ENCODE measurements at places on chromosomes 2 and 18. TPM values are rescaled to one million over a fixed set of nuclear protein-coding genes. Genes with fewer than 3 reads are reported as not detected.
A peak's percentile ranks its signal among the peaks of the same experiment; 100 is the strongest.

INSIG2 gene
- total RNA-seq = 22.3 TPM

INPP5D gene
- 14.3 TPM for total RNA-seq

MTERF4 gene
- total RNA-seq = 41.8 TPM

GRCh38 chr2:40654346-40654745, 202.5 kb upstream of the SLC8A1 start:
- no peaks in the 10 kb centered on the region for H3K36me3 ChIP-seq
- no peak for DNase-seq
- no peak overlapping the region for H3K4me3 ChIP-seq
- no peaks in the 10 kb centered on the region for H3K4me1 ChIP-seq
- no peak overlapping the region for H3K27ac ChIP-seq
- no peaks in the 10 kb centered on the region for H3K27me3 ChIP-seq

DNA sequence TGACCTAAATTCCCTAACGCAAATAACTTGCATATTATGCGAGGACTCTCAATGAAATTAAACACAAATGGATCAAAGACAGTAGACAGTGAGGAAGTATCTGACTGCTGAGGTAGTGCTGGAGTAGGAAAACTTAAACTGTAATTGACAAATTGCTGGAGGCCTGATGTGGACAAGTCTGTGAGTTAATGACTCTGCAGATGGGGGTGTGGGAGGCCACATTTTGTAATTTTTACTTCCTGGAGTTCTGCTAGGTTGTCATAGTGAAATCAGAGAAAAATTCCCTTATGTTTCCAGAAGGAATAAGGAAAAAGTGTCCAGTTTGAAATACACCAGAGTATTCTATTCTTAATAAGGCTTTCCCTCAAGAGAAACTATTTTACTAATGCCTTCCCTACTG, 333.0 kb upstream of the CNTNAP5 start:
- H3K27me3 ChIP-seq = no peaks in the 10 kb centered on the region
- H3K4me1 ChIP-seq = peaks cover 5% of the 10 kb centered on the region
- H3K36me3 ChIP-seq = no peaks in the 10 kb centered on the region
- H3K4me3 ChIP-seq = no peak overlapping the region

DNA sequence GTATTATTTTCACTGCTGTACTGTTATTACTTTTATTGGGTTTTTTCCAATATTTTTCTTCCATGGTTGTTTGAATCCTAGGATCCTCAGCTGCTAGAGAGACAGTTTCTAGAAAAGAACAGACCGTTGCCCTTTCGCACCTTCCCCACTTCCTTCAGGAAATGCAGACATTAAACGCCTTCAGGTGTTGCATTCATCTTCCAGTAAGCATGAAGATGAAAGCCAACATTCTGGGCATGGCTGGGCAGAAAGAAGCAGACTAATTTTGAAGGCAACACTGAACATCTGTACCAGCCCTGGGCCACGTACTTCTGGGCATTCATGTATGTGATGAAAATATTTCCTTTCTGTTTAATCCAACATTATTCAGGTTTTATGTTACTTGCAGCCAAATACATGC, 51.0 kb downstream of the AKAIN1 start:
- H3K27me3 ChIP-seq = no peaks in the 10 kb centered on the region
- no peak overlapping the region for H3K4me3 ChIP-seq
- H3K4me1 ChIP-seq = no peaks in the 10 kb centered on the region
- no peaks in the 10 kb centered on the region for H3K36me3 ChIP-seq

DNA sequence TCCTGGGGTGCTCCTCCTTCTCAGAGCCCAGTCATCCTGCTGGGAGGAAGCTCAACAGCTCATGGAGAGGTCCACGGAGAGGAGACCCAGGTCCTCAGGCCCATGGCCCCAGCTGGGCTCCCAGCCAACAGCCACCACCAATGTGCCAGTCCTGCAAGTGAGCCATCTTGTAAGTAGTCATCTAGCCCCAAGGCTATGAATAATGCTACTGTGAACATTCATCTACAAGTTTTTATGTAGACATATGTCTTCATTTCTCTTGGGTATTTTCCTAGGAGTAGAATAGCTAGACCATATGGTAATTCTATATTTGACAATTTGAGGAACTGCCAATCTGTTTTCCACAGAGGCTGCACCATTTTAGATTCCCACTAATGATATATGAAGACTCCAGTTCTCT, 166.1 kb downstream of the MTCL1 start:
- H3K27me3 ChIP-seq = no peaks in the 10 kb centered on the region
- H3K4me1 ChIP-seq = no peaks in the 10 kb centered on the region
- H3K4me3 ChIP-seq = no peak overlapping the region
- H3K27ac ChIP-seq = no peak overlapping the region

- DNase-seq = no peak
- H3K36me3 ChIP-seq = no peaks in the 10 kb centered on the region
- no peak overlapping the region for H3K27ac ChIP-seq
- no peak overlapping the region for H3K4me3 ChIP-seq
These were observed 14.4 kb downstream of the INHBB start for GRCh38 chr2:120360307-120360855.

DNA sequence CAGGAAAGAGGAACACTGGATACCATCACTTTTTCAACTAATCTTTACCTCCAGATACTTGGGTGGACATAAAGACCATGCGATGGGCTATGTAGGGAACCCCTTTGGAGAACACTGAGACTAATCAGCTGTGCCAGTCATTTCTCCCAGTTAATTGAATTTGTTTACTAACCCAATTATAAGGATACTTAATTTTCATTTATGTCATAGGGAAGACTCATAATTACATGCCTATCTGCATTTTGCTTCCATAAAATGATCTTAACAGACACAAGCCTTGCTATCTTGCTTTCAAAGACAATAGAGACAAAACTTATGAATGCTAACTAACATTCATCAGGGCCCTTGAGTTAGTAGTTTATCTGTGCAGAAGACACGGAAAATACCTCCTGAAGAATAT, 68.9 kb upstream of the CAVIN2 start:
- H3K27ac ChIP-seq = no peak overlapping the region
- H3K27me3 ChIP-seq = no peaks in the 10 kb centered on the region
- H3K36me3 ChIP-seq = no peaks in the 10 kb centered on the region
- no peak for DNase-seq

DNA sequence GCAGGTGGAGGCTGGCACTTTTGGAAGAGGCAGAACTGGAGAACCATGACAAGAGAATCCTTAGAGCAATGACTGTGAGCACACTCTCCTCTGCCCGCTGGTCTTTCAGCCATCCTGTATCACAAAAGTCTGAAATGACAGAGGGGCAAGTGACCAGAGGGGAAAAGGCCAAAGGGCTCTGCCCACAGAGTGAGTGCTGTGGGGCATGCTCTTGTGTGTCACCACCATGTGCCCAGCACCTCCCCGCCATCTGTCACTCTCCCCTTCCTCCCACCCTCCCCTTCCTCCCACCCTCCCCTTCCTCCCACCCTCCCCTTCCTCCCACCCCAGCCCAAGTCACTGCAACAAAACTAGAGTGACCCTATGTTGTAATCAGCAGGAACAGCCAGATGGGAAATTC, 31.9 kb downstream of the DAW1 start:
- no peaks in the 10 kb centered on the region for H3K27me3 ChIP-seq
- no peak for DNase-seq
- H3K36me3 ChIP-seq = no peaks in the 10 kb centered on the region
- no peak overlapping the region for H3K27ac ChIP-seq

DNA sequence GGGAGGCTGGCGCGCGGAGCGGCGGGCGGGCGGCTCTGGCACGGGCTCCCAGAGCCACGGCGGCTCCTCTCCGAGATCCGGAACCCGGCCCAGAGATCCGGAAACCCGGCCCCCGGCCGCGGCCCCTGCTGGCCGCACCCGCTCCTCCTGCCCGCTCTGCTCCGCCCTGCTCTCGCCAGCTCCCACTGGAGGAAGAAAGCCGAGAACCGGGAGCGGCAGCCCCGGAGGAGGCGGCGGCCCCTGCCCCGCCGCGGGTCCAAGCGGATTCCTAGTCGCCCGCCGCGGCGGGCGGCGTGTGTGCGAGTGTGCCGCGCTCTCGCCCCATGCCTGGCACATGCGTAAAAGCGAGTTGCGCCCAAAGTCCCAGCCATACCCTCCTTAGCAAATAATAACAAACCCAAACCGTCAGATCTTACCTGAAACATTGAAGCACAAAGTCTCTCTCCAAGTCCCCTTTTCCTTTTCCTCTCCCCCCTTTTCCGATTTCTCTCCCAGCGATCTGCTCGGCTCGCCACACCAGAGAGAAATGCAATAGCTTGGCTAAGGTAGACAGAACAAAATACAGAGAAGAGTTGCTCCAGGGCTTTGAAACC, 108.7 kb upstream of the KCTD1 start:
- H3K4me1 ChIP-seq = peaks cover 7% of the 10 kb centered on the region
- DNase-seq = peak; percentile 91
- H3K27me3 ChIP-seq = no peaks in the 10 kb centered on the region
- H3K27ac ChIP-seq = peak overlapping the region; percentile 85
- H3K4me3 ChIP-seq = peak overlapping the region; percentile 75

DNA sequence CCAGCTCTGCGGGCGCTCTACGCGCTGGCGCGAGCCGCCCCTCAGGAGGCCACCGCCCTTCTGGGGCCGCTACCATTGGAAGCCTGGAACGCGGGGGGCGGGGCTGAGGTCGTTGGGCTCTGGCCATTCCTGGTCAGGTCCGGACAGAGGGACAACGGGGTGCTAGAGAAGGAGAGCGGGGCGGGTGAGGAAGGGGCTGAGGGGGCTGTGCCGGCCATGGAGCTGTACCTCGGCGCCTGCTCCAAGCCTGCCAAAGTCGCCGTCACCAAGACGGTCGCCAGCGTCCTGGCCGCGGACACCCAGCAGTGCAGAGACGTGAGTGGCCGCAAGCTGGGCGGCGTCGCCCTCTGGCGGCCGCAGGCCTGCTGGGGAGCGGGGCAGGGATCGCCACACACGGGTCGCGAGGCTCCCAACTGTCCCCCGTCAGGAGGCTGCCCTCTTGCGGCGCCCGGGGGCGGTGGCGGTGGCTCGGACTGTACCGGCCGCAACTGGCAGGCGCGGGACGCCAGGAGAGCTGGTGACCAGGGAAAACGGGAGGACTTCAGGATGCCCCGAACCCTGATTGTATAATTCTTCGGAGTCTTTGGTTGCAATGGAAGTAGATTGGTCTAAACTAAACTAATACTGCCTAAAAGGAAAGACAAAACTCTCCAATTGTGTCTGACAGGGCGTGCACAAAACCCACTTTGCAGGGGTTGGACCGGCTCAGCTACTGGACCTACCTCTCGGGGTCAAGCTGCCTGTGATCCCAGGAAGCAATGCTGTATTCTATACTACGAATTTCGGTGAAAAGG, at the start of gene FSIP2:
TSS of gene FSIP2 (plus strand) at position 126 of the 794 bp plus-strand sequence. CDS start at position 217, 91 bp downstream.
- peak; percentile 30 for DNase-seq
- no peak within 1 kb of the TSS for H3K27ac ChIP-seq
- no peaks in the 10 kb centered on the region for H3K36me3 ChIP-seq
- peaks cover 2% of the 10 kb centered on the region for H3K27me3 ChIP-seq

- no peaks in the 10 kb centered on the region for H3K36me3 ChIP-seq
- H3K4me1 ChIP-seq = peaks cover 62% of the 10 kb centered on the region
- DNase-seq = no peak
- no peak overlapping the region for H3K4me3 ChIP-seq
- peak overlapping the region; percentile 91 for H3K27ac ChIP-seq
These were observed 111.4 kb upstream of the OTOS start for GRCh38 chr2:240251848-240252190.

Data from spinal cord (tissue), 10 donors.